ENCODE measurements at places on chromosomes 1 and 21. TPM values are rescaled to one million over a fixed set of nuclear protein-coding genes. Genes with fewer than 3 reads are reported as not detected.

The RPS6KA1 gene
- 21.2 TPM for polyA plus RNA-seq

The KRTAP22-2 gene
- polyA plus RNA-seq, result not detected

The SIK1 gene
- 1.8 TPM for polyA plus RNA-seq

GRCh38 chr1:204321665-204322064, 38.1 kb downstream of the PLEKHA6 start:
- DNase-seq, result no peak

- no peak for DNase-seq
Measured at GRCh38 chr1:184329245-184329953, 57.4 kb upstream of the C1orf21 start.

GRCh38 chr1:207938016-207938415, 27.1 kb upstream of the CD34 start:
- DNase-seq, result no peak
